Type B pancreatic cell (in vitro differentiated cells): ENCODE measurements at places on chromosomes 6 and 20.

DNA sequence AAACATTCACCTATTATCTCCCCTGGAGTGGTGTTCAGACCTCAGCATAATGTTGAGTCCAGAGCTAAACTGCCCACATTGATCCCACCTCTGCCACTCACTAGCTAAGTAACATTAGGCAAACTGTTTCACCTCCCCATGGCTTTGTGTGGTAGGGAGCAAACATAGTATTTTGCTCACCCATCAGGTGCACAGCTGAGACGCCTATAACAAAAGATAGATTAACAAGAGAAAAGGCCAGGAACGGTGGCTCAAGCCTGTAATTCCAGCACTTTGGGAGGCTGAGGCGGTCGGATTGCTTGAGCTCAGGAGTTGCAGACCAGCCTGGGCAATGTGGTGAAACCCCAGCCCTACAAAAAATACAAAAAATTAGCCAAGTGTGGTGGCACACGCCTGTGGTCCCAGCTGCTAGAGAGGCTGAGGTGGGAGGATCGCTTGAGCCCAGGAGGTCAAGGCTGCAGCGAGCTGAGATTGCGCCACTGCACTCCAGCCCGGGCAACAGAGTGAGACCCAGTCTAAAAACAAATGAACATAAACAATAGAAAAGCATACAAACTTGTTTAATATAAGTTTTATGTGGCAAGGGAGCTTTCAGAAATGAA is 91.6 kb downstream of the MAP3K7 start:
- DNase-seq, result no peak

- DNase-seq, result no peak
These were observed 100.1 kb downstream of the ASXL1 start for GRCh38 chr20:32458061-32458836.

- no peak for DNase-seq
These were observed 40.6 kb upstream of the PHACTR1 start for GRCh38 chr6:12675931-12676330.

DNA sequence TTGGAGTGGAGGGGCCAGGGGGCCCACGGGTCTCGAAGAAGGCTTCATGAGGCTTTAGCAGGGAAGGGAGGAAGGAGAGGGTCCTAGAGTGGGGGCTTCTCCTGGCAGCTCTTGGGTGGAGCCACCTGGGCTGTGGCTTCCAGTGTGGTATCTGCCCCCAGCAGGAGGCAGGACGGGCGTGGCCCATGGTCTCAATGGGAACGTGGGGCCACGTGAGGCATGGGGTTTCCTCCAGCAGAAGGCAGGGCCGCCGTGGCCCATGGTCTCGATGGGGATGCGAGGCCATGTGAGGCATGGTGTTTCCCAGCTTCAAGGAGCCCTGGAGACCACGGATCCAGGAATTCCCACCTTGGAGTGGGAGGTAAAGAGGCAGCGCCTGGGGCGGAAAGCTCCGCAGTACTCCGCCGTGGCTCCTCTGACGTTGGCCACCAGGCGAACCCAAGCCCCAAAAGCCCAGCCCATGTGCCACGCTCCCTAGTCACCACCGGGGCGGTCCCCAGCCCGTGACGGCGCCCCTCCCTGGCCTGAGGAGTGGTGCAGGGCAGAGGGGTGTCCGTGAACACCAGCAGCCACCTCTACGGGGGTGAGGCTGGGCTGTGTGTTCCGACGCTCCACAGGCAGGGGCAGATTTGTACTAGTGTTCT is 62.0 kb upstream of the GATA5 start:
- DNase-seq, result no peak

DNA sequence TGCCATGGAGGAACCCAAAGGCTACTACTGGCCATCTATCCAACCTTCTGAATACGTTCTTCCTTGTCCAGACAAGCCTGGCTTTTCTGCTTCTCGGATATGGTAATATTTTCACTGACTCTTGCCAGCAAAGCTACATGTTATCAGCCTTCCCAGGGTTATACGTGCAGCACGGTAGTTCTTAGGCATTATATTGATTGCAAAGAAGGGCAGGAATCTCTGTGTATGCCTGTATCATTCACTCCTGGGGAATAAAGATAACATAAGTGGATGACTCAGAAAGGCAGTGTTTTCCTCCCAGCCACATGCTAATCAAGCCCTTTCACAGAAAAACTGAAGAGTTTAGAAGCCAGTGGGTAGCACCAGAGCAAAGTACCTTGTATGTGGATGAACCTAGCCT is 98.7 kb downstream of the ADGRG6 start:
- DNase-seq, result no peak

GRCh38 chr6:9795880-9796279 is 619.0 kb downstream of the TFAP2A start:
- DNase-seq, result no peak

DNA sequence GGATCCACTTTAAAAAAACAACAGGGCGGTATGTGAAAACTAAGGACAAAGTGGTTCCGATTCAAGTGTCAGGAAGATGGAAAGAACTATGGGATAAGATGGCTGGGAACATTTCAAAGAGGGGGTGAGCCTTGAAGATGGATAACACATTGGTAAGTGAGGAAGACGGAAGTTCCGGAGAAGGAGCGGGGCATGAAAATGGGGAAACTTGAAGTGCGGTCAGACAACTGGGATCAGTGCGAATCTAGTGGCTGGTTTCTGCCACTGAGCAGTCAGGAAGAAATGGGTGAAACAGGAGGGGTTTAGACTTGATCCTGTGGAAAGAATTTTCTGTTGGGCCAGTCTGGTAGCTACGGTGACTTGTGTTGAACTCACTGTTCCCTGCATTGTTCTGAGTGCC is 1.2 kb downstream of the NAA20 start:
- no peak for DNase-seq
